Right renal cortex interstitium (tissue), 3 donors: ENCODE measurements at places on chromosomes 6 and 20. TPM values are rescaled to one million over a fixed set of nuclear protein-coding genes. Genes with fewer than 3 reads are reported as not detected.

Gene MAP7
- polyA plus RNA-seq = 31.5 TPM

Gene SLC16A10
- polyA plus RNA-seq = 24.4 TPM

Gene SNX3
- polyA plus RNA-seq = 248 TPM

Gene RNF39
- polyA plus RNA-seq = 1.7 TPM

Gene APOM
- polyA plus RNA-seq = 131 TPM

Gene CYP39A1
- polyA plus RNA-seq = 7.9 TPM

Gene CPNE5
- 11.1 TPM for polyA plus RNA-seq

Gene IFNGR1
- polyA plus RNA-seq = 67.9 TPM

Gene ADA
- 7.0 TPM for polyA plus RNA-seq

Gene PROKR2
- not detected for polyA plus RNA-seq

Gene PBOV1
- polyA plus RNA-seq = not detected

Gene TFAP2B
- 14.5 TPM for polyA plus RNA-seq

Gene SMLR1
- 1.1 TPM for polyA plus RNA-seq

Gene TXLNB
- polyA plus RNA-seq = 1.2 TPM

Gene ID4
- 156 TPM for polyA plus RNA-seq
